ENCODE measurements at places on chromosomes 1 and 21.

DNA sequence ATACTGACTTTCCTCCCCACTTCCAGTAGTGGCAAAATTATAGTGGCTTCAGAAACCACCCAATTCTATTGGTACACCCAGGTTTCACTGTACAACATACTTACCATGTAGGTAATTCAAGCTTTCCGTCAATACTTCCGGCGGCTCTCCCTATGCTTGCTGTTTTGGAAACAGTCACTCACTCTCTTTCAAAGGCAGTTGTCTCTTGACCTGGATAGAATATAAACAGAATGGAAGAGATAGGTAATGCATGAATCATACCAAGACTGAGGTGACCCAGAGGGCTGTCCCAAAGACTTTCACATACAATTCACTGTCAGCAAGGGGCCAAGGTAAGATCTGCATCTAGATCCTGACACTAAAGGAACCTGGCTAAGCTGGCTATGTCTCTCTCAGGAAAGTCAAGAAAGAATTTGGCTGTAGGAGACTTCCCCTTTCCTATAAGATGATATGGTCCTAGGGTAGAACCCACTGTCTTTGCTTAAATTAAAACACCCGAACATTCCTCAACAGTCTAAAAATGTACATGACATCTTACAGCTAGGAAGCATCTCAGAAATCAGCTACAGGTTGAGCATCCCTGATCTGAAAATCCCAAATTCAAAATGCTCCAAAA is 59.6 kb downstream of the LUZP1 start:
- DNase-seq, result no peak

GRCh38 chr1:193094112-193094511 is 11.1 kb downstream of the GLRX2 start:
- DNase-seq, result no peak

- DNase-seq, result no peak
Measured at GRCh38 chr1:3741566-3742438, 10.4 kb upstream of the CCDC27 start.

GRCh38 chr1:244063498-244063897 is 12.4 kb downstream of the ZBTB18 start:
- DNase-seq, result no peak

GRCh38 chr1:71296551-71297134 is 215.8 kb upstream of the ZRANB2 start:
- no peak for DNase-seq

DNA sequence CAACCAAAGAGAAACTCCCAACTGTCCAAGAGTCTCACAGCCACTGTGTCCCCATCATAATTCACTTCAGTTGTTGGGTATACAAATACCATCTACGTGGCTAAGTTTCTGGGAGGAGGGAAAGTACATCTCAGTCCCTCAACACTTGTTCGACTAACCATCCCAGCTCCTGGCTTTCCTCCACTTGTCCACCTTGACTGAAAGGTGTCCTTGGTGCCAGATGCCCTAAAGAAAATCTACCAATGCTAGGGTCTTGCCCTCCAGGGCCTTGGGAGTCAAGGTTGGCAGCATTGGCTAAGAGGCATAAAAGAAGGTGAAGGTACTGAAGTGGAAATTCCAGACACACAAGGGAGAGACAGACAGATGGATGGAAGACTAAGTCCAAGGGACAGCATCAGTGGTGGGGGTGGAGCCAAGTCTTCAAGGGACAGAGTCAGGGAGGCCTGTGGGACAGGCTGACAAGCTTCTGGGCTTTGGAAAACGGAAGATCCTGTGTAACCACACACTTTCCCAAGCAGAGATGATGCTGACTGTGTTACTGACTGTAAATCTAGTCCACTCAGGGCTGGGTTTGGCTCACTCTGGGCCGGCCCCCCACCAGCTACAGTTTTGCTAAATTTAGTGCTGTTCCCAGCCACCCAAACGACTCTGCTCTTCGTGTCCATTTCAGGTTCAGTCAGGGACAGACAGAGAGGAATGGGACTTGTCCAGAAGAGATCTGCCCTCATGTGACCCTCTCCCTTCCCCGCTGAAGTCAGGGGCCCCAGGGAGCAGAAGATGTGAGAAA is 60.1 kb downstream of the CD34 start:
- DNase-seq, result no peak

DNA sequence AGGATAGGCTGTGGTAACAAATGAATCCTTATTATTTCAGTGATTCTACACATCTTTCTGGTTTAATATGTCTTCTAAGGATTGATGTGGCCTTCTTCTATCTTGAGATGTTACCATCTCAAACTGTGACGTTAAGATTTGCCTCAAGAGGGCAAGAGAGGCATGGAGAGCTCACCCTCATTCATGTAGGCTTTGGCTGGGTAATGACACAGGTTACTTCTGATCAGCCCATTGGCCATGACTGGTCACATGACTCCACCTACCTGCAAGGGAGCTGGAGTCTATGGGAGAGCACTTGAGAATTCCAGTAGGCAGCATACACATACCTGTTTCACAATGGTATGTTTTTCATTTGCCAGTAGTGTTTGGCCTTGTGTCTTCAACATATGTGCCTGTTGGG is 30.0 kb downstream of the CACHD1 start:
- DNase-seq, result no peak

- DNase-seq, result no peak
Measured at GRCh38 chr21:16473988-16474387, 744.2 kb downstream of the USP25 start.

DNA sequence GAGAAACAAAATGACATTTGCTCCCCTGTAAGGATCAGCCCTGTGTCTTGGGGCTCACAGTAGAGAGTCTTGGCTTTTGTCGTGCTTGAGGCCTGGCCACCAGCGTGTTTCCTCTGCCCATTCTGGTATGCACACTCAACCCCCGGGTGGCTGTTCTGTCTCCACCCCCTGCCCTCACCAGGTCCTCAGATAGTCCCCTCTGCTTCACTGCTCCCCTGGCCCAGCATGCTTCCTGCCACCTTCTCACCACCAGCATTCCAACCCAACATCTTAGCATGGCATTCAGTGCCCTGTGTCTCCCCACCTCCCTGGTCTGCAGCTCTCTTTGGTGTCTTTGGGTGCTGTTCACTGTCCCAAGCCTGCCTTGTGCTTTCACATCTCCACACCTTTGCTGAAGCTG is 16.2 kb downstream of the ZNF362 start:
- no peak for DNase-seq

DNA sequence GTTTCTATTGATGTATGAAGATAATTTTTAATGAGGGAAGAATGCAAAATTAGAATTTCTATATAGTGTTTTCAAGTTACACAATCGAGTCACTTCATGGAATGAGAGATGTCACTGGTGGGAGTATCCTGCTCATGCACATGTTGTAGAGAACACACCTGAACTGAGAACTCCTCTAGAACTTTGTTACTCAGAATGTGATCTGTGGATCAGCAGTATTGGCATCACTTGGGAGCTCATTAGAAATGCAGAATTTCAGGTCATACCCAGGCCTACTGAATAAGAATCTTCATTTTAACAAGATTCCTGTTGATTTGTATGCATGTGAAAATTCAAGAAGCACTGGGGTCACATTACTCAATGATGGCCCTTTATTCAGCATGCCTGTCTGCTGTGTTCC is 28.8 kb downstream of the ZNF326 start:
- no peak for DNase-seq

- no peak for DNase-seq
Measured at GRCh38 chr21:42239973-42240372, 21.0 kb downstream of the ABCG1 start.

DNA sequence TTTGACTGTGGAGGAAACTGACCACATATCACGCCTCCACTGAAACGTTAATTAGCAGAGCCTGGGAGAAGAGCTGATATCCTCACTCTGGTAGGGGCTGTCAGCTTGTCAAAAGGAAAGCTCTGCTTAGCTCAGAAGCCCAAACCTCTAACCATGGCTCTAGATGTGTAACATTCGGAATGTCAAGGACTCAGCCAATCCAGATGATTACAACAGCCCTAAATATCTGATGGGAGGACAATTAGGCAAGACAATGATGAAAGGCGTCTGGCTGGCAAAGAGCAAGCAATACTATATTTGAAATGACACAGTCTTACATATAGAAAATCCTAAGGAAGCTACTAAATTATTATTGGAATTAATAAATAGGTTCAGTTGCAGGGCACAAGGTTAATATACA is 45.7 kb upstream of the COX20 start:
- no peak for DNase-seq

- no peak for DNase-seq
Measured at GRCh38 chr1:68198752-68199151, 33.6 kb downstream of the WLS start.

GRCh38 chr21:19553919-19554615 is 1150.5 kb upstream of the TMPRSS15 start:
- no peak for DNase-seq

GRCh38 chr1:108570128-108570527 is 10.2 kb downstream of the EEIG2 start:
- DNase-seq, result no peak

GRCh38 chr1:97726386-97726785 is 194.4 kb downstream of the DPYD start:
- no peak for DNase-seq

DNA sequence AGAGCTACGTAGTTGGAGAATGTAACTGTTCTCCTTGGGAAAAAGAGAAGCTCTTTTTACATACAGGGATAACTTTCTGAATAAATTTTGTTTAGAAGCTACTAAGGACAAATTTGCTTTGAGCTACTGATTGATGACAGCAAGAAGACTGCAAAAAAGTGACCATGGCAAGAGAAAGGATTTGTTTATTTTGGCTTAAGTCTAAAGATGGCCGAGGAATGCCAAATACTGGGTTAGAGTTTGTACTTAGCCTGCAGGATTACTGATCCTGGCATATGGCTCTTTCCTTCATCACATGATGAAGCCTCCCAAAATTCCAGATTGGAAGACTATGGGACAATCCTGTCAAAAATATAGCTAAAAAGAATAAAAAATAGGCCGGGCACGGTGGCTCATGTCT is 28.7 kb downstream of the RPS27 start:
- DNase-seq, result no peak

DNA sequence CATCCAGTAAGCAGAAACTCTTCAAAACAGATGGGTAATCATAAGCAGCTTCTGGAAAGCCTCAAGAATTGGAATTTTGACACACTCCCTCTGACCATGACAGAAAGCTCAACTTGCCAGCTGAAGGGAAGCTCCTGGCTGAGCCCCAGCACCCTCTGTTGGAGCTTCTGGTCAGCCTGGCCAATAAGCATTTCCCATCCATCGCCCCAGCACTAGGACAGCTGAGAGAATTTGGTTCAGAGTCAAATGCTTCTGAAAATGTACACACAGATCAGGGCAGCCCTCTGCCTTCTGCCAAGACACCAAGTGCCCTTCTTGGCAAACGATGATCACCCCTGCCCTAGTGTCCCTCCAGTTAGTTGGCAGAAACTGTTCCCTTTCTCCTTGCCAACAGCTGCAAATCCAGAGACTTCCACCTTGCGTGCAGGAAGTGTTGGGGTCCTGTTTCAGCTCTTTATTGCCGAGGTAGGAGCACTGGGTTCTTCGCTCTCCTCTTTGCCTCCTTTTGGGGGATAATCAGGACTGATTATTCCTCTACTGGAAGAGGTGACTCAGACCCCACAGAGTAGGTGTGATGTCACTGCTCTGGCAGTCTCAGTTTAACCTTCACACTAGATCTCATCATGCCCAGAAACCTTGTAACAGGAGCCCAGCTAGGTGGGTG is 11.9 kb downstream of the PIGV start:
- DNase-seq, result peak; percentile 62

- DNase-seq, result no peak
Measured at GRCh38 chr1:225814381-225814780, 4.5 kb downstream of the EPHX1 start.

DNA sequence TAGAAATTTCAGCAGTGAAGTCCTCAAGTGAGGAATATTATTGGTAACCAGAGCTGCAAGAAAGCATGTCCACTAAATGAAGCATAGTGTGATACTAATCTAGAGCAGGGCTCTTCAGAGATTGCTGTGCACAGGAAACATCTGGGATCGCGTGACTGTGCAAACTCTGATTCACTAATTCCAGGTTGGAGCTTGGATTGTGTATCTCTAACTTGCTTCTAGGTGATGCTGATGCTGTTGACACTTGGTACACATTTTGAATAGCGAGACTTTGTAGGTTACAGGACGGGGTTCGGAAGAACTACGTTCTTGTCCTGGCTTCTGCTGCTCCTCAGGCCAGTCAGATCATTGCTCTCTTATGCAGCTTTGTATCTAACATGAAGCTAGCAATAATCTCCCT is 66.5 kb downstream of the PRRX1 start:
- DNase-seq, result no peak

DNA sequence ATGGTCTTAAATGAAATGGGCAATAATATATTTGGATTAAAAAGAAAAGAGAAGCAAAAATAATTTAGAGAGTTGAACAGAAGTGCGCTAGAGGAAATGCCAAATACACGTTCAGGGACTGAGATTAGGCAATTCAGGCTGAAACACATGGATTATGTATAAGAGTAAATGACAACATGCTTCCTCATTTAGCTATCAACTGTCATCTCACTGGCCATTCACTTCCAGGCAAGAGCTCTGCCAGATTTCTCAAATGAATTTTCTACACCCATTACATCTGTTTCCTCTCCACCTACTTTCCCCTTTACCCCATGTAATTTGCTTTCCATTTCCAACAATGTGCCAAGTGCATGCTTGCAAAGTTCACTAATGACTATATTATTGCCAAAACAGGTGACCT is 582.4 kb downstream of the LTN1 start:
- no peak for DNase-seq

- no peak for DNase-seq
Measured at GRCh38 chr1:43034778-43035177, 76.1 kb upstream of the SLC2A1 start.

GRCh38 chr1:224637515-224637914 is 21.4 kb downstream of the CNIH3 start:
- no peak for DNase-seq

- no peak for DNase-seq
Measured at GRCh38 chr1:210684466-210685294, 356.0 kb downstream of the HHAT start.

- DNase-seq, result no peak
Measured at GRCh38 chr1:156726549-156727226, 1.6 kb upstream of the METTL25B start.

GRCh38 chr1:16171314-16172151 is 15.7 kb upstream of the EPHA2 start:
- no peak for DNase-seq

GRCh38 chr1:228073857-228074545 is 8.5 kb upstream of the ARF1 start:
- DNase-seq, result no peak

GRCh38 chr1:119981496-119981895 is 85.2 kb upstream of the ADAM30 start:
- DNase-seq, result no peak

GRCh38 chr1:2312160-2312514 is 79.2 kb downstream of the MORN1 start:
- DNase-seq, result no peak

- DNase-seq, result no peak
Measured at GRCh38 chr1:107323784-107324183, 182.9 kb downstream of the NTNG1 start.

- DNase-seq, result no peak
Measured at GRCh38 chr1:169060043-169060722, 46.3 kb upstream of the ATP1B1 start.

GRCh38 chr1:216778737-216779136 is 55.5 kb upstream of the ESRRG start:
- no peak for DNase-seq

- DNase-seq, result no peak
Measured at GRCh38 chr1:184695023-184695422, 59.6 kb downstream of the EDEM3 start.

All from caudate nucleus (tissue), 63 donors.